ENCODE measurements at places on chromosomes 11 and 22.

GRCh38 chr11:72309074-72309598 lies 65.2 kb upstream of the PHOX2A start:
- no peak for DNase-seq

DNA sequence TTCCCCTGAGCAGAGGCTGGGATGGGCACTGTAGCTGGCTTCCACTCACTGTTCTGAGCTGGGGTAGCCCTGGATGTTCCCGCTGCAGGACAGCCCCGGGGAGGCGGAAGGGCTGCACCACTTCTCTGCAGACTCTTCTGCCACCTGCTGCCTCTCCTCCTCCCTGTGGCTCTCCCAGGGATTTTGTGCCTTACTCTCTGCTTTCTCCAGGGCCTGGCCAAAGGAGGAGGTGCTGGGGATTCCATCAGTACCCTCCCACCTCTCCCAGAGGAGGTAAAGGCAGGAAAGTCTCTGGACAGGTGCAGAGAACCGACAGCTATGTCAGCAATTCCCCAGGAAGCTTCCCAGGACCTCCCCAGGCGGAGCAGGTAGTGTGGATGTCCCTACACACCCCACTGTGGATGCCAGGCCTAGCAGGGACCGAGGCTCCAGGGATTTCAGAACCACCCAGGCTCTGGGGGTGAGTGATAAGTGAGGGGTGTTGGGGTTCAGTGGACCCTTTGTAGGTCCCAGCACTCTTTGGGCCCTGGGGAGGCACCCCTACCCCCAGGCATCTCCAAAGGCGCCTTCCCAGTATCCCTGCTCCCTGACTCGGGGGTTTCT lies 11.3 kb downstream of the DUSP8 start:
- no peak for DNase-seq

DNA sequence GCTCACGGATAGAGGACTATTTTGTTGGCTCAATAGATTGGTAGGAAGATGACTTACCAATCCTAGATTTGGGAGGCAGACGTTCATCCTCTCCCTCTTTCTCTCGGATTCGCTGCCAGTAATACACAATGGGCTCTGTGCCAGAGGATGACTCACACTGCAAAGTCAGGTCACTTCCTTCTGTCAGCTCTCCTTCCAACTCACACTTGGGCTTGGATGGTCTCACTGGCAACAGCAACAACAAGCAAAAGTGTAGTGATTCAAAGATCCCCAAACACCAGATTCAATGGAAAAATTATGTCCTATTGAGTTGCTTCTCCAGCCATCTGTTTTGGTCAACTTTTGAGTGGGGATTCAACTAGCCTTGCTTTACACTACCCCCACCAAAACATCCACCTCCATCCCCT lies 21.7 kb upstream of the HSPA8 start:
- peak; percentile 95 for DNase-seq

GRCh38 chr22:39439170-39439569 lies 17.6 kb upstream of the MGAT3 start:
- DNase-seq: peak; percentile 60

DNA sequence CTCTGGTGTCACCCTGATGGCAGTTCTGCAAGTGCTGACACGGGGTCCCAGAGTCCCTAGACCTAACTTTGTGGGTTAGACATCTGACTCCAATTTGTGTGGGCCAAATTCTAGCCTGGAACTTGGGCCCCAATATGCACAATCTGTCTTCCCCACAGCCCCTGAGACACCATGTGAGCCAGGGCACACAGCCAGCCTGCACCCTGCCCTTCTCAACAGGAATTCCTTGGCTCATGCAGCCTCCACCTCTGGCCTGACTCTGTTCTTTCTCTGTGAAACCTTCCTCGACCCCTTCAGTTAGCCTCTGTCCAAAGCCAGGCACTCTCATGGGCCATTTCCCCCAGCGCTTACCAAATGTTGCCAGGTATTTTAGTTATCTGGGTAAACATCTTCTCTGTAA lies 59.1 kb upstream of the POU2AF1 start:
- DNase-seq: no peak

DNA sequence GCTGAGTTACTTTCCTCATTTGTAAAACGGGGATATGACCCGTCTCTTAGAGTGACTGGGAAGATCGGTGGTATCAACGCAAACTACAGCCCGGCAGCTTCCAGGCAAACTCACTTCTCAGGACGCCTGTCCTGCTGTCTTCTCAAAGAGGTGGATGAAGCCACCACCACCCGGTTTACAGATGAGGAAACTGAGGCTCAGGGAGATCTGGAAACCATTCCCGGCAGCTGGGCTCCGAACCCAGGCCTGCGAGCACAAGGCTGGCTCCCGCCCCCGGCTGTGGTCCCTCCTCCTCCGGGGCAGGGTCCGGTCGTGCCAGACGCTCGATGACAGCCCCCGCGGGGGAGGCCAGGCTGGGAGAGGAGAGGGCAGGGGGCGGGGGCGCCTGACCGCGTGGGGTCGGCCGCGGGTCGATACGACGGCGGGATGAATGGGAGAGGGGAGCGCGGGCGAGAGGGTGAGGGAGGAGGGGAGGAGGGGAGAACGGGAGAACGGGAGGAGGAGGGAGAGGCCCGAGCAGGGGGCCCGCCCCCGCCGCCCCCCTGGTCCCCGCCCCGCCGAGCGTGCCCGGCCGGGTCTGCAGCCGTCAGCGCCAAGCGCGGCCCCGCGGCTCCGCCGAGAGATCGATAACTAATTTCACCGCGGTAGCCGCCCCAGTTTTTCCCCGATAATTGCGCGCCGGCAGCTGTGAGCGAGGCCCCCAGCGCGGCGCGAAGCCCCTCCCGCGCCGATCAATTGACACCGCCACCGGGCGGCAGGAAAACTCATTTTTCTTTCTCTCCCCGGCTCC lies 14.0 kb downstream of the IGLL1 start:
- DNase-seq: no peak

DNA sequence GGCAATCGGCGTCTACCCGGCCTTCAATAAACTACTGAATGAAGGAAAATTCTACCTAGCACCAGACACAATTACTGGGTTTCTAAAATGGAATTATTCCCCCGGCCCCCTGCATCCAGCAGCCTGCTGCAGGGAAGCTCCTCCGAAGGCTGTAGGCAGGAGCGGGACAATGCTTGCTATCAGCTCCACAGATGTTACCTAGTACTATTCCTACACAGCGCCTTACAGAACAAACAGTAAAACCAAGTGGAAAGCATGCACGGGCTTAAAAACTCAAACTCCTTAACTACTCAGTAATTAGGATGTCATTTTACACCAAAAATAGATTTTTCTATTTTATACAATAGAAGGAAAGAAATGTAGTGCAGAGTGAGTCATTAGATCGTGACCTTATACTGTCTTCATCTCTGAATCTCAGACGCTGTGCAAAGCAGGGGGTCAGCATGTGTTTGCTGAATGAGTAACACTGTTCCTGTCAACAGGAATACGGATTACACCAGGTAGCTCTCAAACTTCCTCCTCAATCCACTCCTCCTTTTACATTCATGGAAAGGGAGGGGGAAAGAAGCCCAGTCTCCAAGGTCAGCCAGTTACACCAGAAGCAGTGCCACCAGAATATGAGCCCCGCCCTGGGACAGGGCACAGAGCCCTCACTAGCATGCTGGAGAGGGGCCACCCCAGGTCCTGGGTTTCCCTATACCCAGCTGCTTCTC lies 74.9 kb downstream of the PACSIN2 start:
- peak; percentile 82 for DNase-seq

- DNase-seq: no peak
Measured at GRCh38 chr11:115687934-115688333, 183.7 kb upstream of the CADM1 start.

GRCh38 chr11:18765554-18765953 lies 26.0 kb downstream of the PTPN5 start:
- no peak for DNase-seq

DNA sequence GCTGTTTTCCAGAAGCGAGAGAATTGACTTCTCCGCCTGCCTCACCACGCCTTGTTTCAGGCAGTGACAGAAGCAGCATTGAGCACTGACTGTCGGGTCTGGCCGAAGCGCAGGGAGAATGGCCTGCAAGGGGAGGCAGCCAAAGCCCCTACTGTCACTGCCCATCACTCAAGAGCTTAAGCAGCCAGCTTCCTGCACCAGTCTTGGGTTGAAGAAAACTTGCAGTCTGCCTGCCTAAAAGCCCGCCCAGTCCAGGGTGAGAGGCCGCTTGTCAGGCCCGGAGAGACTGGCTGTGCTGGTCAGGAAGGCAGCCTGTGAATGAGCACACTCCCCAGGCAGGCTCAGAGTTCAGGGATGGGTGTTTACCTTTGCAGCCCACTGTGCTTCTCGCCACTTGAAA lies 108.3 kb downstream of the PKNOX2 start:
- DNase-seq: no peak

GRCh38 chr11:95849087-95849825 lies 59.0 kb downstream of the CEP57 start:
- DNase-seq: peak; percentile 75

DNA sequence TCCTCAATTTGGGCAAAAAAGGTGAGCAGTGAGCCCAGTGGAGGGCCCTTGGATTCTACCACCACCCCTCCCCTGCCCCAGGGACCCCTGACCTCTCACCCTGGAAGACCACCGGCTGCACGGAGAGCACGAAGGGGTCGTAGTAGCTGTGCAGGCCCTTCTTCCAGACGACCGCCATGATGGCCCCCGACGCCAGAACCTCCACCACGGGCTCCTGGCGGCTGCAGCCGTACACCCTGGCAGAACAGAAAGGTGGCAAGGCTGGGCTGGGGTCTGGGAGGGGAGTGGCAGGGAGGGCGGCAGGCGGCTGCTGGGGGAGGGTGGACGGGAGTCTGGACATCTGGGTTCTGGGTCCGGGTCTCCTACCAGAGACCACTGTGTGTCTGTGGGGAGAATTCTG lies 23.3 kb downstream of the TMPRSS6 start:
- DNase-seq: no peak

DNA sequence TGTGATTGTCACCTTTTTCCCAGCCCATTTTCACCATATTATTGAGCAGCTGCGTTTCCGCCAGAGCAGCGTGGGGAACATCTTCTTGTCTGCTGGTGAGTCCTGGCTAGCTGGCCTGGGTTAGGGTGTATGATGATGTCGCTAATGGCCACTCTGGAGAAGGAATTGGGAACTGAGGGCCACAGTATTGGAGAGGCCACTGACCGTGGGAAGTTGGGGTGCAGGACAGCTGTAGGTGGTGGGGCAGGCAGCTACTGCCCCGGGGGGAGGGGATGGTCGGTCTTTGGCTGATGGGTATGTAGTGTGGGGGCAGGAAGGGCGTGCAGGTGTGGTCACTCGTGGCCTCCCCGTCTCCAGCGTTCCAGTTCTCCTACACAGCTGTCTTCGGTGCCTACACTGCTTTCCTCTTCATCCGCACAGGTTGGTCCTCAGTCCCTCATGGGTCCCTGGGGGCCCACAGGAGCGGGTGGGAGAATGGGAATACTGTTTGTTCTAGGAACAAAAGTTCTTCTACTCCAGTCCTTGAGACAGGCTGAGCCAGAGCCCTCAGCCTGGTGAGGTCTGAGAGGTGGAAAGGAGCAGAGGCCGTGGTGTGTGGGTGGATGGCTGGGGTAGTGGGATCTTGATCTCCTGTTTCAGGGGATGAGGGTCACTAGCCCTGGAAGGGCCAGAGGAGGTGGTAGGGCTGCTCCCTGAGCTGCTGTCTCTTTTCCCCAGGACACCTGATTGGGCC lies 2.1 kb downstream of the RCE1 start:
- DNase-seq: no peak

DNA sequence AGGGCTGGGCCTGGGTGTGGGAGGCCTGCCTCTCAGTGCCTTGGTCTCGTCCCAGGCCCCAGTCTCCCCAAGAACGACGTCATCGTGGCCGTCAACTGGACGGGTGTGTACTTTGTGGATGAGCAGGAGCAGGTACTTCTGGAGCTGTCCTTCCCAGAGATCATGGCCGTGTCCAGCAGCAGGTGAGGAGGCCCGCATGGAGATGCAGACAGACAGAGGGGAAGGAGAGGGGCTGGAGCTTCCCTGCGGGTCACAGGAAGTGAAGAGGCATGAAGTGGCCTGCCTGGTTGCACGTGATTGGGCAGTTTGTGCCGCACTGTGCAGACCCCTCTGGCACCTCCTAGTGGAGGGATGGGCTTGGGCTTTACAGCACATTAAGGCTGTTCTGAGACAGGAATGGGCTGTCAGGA lies 70.4 kb downstream of the MYO7A start:
- DNase-seq: peak; percentile 17

- DNase-seq: no peak
Measured at GRCh38 chr11:84106541-84106940, 820.4 kb upstream of the CCDC90B start.

GRCh38 chr22:41845380-41846267 lies 12.7 kb downstream of the SREBF2 start:
- DNase-seq: no peak

GRCh38 chr11:47915374-47915773 lies 65.0 kb upstream of the PTPRJ start:
- DNase-seq: no peak
